Activated B cell treated with CpG ODN at 0.5 μM for 24 hours (primary cell): ENCODE measurements at places on chromosomes 1 and 21. TPM values are rescaled to one million over a fixed set of nuclear protein-coding genes. Genes with fewer than 3 reads are reported as not detected.

The RAB29 gene
- 149 and 156 TPM in 2 replicates for total RNA-seq

The PLA2G2C gene
- total RNA-seq: not detected in 2 replicates

The RUNX3 gene
- total RNA-seq: 141 and 153 TPM in 2 replicates

The C1orf115 gene
- total RNA-seq: 19.6 and 20.0 TPM in 2 replicates

DNA sequence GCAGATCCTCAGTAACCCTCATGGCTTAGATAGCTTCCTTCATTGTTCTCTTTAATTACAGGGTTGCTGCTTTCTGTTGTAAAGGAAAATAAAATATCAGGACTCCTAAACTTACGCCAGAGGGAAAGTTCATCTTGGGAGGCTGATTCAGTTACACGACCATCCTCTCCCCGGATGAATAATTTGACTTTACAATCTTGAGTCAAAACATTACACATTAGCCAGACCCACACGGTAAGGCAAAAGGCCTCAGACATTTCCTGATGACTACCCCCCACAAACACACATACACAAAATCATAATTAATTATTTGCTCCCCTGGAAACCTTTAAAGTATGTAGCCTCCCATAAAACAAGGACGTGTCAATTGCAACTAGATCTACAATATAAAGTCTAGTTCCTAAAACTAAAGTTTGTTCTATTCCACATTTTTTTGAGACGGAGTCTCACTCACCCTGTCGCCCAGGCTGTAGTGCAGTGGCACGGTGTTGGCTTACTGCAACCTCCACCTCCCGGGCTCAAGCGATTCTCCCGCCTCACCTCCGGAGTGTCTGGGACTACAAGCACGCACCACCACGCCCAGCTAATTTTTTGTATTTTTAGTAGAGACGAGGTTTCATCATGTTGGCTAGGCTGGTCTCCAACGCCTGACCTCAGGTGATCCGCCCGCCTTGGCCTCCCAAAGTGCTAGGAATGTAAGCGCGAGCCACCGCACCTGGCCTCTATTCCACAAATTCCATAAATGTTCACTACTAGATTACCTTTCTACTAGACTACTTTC is 830 bp upstream of the PRDX1 start:
- no peak for DNase-seq

- DNase-seq: no peak
Measured at GRCh38 chr1:91754348-91754747, 131.6 kb downstream of the TGFBR3 start.

GRCh38 chr1:226429858-226430715 is 22.2 kb upstream of the PARP1 start:
- DNase-seq: no peak

DNA sequence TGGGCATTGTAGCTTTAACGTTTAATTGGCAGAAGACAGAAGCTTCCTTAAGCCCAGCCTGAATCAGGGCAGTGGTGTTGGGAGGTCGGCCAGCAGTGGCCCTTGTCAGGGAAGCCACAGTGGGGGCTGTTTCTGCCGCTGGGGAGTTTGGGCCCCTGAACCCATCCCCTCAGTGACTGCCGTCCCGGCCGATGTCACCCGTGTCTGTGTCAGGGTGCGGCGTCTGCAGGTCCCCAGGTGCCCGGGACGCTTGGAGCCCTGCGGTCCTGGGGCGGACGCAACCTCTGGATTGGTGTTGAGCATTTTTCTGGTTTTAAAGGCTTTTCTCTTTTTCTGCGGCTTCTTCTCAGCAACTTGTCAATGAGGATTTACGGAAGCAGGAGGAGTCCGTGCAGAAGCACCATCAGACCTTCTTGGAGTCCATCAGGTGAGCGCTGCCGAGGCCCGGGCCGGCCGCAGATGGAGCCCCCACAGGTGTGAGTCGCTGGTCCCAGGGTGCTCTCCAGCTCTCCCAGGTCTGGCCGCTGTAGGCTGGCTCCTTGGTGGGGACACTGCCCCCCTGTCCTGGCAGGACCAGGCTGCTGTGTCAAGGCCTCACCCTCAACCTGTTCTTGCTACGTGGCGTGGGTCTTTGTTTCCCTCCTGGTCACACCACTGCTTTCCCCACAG is 2.3 kb downstream of the ATAD3C start:
- DNase-seq: no peak

DNA sequence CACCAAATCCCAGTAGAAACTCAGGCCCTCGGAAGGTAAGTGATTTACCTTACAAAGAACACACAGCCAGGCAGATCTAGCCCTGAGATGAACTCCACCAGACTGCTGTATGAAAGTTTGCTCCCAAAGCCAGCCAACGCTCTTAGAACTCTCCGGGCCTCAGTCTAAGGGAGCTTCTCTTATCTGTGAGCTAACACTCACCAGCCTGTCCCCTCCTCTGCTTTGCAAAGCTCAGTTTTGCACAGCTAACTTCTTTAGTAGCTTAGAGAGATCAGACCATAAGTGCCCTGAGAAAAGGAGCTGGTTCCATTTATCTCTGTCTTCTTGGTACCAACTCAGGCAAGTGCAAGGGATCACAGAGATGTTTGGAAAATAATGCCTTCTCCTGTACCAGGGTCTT is 195.8 kb upstream of the JUN start:
- no peak for DNase-seq

DNA sequence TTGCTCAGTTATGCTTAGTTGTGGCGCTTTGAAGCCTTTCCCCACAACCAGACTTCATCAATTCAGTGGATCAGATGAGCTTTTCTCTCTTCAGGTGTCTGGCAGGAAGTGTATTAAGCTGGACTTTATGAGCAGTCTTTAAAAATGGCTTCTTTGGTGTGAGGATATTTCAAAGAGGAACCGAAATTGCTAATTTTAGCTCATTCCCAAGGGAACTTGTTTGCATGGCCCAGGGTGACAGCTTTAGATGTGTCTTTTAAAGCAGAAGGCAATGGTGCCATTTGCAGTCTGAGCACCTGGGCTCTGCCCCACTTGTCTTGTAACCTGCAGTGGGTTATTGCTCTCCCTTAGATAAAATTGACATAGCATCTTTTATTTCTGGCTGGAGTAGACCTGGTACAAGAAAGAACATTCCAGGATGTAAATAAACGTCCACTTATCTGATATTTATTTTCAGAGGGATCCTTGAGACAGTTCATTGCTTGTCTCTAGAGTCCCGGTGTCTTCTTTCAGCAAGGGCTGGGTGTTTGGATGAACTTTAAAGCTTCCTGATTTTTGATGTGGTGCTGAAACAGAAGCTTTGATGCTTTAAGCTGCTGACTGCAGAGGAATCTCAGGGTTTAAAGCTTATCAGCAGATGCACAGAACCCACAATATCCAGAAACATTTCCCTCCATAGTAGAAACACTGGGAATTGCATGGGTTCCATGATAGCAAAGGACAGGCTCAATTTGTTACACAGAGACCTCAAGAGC is 241.7 kb downstream of the ADGRL2 start:
- no peak for DNase-seq

DNA sequence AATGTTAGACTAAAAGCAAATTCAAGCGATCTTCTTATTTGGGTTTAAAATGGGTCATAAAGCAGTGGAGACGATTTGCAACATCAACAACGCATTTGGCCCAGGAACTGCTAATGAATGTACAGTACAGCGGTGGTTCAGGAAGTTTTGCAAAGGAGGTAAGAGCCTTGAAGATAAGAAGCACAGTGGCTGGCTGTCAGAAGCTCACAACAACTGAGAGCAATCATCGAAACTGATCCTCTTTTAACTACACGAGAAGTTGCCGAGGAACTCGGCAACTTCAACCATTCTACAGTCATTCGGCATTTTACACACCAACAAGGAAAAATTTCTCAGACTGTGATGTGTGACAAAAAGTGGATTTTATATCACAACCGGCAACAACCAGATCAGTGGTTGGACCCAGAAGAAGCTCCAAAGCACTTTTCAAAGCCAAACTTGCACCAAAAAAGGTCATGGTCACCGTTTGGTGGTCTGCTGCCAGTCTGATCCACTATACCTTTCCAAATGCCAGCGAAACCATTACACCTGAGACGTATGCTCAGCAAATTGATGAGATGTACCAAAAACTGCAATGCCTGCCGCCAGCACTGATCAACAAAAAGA is 47.9 kb downstream of the ASH1L start:
- DNase-seq: no peak

DNA sequence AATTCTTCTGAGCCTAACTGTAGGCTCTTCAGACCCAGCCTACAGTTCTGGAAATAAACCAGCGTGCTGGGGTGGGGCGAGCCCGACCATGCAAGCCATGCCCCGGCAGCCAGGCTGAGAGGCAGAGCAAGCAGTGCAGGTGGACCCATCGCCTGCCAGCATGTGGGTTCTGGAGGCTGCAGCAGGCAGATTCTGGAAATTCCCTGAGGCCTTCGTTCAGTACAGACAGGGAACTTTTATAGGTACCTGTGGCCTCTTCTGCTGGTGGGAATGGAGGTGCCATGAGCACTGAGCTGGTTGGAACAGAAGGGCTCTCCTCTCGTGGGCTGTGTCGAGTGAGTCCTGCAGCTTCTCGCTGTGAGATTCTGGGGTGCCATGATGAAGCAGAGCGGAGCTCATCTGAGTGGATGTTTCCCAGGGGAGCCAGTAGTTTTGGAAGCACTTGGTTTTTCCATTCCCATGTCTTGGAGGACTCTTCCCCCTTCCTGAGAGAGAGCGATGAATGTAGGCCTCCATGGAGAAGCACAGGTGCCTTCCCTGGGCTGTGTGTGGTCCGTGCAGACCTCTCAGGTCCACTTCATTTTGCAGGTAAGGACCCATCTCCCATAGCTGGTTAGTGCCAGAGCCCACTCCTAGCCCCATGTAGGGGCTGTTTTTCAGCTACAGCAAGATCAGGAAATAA is 94.1 kb downstream of the PCBP3 start:
- DNase-seq: no peak

GRCh38 chr1:199862047-199862446 is 165.5 kb upstream of the NR5A2 start:
- DNase-seq: no peak

GRCh38 chr1:201756406-201756805 is 72.6 kb upstream of the IPO9 start:
- no peak for DNase-seq

DNA sequence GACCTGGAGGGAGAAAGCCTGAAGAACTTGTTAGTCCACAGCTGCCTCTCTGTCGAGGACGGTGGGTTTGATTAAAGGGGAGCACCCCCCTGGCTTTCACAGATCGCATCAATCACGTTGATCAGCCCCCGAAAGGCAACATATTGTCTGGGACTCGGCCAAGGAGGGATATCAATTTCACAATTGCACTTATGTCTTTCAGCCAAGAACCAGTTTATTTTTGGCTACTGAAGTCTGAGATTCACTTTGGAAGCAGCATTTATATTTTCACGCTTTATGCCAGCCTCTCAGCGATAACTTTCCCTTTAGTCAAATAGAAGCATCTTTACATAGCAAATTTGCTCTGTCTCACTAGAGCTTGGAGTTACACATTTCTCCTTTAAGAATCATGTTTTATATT is 253.2 kb upstream of the RRP15 start:
- no peak for DNase-seq

DNA sequence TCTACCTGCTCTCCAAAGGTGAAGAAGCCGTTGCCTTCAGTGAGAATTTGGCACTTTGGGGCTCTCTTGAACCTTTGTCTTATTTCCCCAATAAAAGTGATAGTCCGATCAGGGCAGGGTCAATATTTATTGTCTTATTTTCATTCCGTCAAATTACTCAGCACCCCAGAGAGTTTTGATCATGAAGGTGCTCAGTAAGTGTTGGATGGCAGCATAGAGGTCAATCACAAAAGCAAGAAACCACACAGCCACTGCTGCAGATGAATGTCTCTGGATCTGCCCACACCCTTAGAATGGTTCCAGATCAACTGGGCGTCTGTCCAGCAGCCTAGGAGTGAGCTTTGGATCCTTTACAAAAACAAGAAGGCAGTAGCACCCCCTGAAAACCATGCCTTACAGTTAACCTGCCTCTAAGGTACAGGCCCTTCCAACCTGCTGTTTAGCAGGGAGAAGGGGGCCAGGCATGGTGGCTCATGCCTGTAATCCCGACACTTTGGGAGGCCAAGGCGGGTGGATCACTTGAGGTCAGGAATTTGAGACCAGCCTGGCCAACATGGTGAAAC is 97.3 kb downstream of the PSMG1 start:
- no peak for DNase-seq

DNA sequence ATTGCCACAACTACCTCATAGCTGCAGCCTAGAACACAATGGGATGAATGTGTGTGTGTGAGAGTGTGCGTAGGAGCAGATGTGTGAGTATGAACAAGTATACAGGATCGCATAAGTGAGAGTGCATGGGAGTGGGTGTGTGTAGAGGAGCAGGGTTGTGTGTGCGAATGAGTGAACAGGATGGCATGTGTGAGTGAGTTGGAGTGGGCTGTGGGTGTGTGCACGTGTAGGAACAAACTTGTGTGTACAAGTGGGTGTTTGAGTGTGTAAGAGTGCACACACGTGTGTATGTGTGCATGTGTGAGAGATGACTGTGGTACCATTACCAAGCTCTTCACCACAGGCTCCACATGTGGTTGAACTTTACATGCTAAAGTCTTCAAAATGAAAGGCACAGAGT is 175.4 kb upstream of the EDN2 start:
- no peak for DNase-seq

DNA sequence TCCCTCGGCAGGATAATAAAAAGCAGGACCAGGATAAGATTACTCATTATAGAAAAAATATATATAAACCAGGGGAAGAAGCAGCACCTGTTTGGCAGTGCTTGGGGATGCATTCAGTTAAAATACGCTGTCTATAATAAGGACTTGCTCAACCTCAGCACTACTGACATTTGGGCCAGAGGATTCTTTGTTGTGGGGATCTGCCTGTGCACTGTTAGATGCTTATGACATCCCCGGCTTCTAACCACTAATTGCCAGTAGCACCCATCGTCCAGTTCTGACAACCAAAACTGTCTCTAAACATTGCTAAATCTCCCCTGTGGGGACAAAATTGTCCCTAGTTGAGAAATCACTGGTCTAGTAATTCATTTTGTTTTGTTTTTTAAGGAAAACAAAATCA is 242.1 kb downstream of the SLC45A1 start:
- DNase-seq: no peak

- no peak for DNase-seq
Measured at GRCh38 chr1:232468249-232468648, 161.7 kb downstream of the SIPA1L2 start.

DNA sequence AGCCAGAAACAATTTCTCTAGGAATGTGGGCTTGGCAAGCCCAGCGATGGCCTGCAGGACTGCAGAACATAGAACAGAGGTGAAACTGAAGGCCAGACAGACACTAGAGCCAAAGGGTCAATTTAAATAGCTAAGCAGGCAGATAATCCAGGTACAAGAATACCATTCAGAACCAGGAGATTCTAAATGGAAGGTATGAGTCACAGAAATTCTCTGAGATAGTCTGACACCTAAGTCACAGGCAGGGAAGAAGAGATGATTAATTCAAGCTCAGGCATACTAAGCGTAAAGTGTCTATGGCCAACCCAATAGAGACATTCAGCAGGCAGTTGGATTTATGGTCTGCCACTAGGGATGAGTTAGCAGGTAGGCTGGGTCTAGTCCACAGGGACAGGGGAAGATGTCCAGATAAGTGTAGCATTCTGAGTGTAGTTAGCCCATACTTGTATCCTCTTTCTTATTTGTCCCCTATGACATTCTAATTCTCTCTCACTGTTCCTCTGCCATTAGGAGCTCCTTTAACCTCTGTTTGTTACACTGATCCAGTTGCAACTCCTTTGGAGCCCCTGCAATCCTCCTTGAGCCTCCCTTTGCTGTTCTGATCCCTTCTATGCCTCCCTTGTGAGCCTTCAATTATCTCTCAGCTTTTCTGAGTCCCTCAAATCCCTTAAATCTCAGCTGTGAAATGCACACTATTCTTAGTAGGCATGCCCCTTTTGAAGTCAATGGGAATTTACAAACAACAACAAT is 383.8 kb downstream of the LMO4 start:
- no peak for DNase-seq

- no peak for DNase-seq
Measured at GRCh38 chr1:83693427-83694126, 305.4 kb downstream of the TTLL7 start.

- DNase-seq: no peak
Measured at GRCh38 chr1:117735045-117735992, 129.5 kb downstream of the TENT5C start.
